Activated CD8-positive, alpha-beta T cell treated with anti-CD3 and anti-CD28 coated beads, Interleukin-2, amount 10 ng/mL, durations not matched to agents 7 days and 5 days (primary cell): ENCODE measurements at places on chromosomes 3 and 15.

DNA sequence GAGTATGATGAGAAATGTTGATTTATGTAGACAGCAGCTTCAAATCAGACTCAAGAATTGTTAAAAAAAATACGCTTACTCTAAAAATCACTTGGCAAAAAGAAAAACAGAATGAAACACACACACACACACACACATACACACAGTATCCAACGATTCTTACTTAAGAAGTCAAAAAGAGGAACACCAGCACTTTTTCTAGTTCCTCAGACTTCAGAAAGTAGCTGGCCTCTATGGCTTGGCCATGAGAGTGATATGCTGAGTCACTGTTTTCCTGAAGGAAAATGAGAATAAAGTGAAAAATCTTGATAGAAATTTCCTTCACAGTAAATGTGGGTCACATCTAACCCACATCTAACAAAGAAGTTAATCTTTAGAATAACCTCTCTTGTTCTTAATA, 22.1 kb downstream of the CNTN3 start:
- no peak for DNase-seq

DNA sequence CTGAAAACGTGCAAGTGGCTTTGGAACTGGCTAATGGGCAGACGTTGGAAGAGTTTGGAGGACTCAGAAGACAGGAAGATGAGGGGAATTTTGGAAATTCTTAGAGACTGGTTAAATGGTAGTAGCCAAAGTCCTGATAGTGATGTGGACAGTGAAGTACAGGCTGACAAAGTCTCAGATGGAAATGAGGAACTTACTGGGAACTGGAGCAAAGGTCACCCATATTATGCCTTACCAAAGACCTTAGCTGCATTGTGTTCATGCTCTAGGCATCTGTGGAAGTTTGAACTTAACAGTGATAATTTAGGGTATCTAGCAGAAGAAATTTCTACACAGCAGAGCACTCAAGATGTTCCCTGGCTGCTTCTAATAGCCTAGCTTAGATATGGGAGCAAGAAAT, 28.6 kb upstream of the SERPINI2 start:
- DNase-seq, result no peak

- DNase-seq, result no peak
These were observed 23.5 kb downstream of the MYH15 start for GRCh38 chr3:108486941-108487340.

DNA sequence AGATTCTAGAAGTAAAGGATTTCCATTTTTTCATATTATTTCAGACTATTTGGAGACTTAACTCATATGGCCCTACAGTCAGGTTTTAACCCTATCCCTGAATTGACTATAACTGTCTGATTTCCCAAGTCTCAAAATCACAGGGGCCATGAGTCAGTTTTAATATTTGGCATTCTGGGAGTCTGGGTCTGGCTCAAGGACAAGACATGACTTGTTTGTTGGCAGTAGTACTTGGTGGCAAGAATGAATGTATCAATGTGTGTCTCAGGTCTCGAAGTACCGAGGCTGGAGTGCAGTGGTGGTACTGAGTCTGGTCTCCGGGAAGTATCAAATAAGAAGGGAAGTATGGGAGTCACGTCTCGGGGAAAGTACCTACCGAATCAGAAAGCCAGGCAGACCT, 10.8 kb downstream of the UMPS start:
- DNase-seq, result no peak

DNA sequence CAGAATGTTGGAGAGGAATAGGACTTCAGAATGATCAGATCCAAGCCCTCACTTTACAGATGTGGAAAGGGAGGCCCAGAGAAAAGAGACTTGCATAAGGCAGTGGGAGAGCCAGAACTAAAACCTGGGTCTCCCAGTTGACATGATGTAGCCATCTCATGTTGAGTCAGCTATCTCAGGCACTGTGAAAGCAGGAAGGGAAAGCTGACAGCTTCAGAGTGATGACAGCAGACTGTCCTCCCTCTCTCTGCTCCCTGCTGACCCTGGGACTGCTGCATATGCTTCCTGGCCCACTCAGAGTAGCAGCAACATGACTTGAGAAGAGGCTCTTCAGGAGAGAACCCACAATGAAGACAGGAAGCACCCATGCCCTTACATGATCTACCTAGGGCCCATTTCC, 14.7 kb downstream of the FHIT start:
- no peak for DNase-seq

- DNase-seq, result no peak
These were observed 71.4 kb upstream of the P3H2 start for GRCh38 chr3:190192087-190192486.

DNA sequence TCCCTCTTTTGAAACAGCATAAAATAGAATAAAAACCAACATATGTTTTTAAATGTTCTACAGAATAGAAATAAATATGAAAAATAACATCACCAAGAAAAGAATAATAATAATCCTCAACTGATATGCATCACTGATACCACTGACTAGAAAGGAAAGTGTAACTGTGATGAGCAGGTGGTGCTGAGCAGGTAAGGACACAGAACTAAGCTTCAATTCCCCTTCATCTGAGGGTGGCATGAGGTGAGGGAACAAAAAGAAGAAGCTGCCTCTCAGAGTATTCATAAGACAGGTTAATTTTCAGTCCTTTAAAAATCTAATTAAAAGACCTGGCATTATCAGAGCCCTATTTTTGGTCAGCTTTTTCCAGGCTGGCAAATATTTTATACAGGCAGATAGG, 216.3 kb downstream of the PLCH1 start:
- DNase-seq, result no peak

GRCh38 chr3:8450618-8451017, 51.0 kb upstream of the LMCD1 start:
- DNase-seq, result no peak

GRCh38 chr3:78879295-78879860, 888.4 kb downstream of the ROBO1 start:
- no peak for DNase-seq

- DNase-seq, result no peak
These were observed 80.4 kb downstream of the VGLL4 start for GRCh38 chr3:11563159-11563864.

DNA sequence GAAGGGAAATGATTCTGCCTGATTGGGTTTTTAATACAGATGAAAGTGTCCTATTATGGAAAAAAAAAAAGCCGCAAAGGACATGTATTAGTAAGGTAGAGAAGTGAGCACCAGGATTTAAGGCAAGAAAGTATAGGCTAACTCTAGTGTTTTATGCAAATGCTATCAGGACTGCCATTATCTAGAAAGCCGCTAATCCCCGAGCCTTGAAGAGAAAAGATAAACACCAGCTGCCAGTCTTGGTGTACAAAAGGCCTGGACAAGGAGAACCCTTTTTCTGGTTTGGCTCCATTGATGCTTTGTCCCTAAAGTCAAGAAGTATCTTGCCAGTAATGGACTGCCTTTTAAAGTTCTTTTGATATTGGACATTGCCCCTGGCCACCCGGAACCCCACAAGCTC, 8.6 kb upstream of the TRIM59 start:
- no peak for DNase-seq

- no peak for DNase-seq
These were observed 59.5 kb downstream of the SCN11A start for GRCh38 chr3:38992117-38992760.

DNA sequence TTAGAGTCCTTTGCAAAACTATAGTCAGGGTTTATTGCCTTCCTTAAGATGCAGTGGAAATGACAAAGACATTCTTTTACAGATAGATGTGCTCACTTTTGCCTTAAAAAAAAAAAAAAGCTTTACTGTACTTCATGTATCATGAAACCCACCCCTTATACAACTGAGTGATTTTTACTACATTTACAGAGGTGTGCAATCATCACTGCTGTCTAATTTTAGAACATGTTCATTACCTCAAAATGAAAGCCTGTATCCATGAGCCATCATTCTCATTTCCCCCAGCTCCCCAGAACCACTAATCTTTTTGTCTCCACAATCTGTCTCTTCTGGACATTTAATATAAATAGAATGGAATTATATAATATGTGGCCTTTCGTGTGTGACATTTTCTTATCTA, 111.9 kb downstream of the NR1I2 start:
- no peak for DNase-seq

DNA sequence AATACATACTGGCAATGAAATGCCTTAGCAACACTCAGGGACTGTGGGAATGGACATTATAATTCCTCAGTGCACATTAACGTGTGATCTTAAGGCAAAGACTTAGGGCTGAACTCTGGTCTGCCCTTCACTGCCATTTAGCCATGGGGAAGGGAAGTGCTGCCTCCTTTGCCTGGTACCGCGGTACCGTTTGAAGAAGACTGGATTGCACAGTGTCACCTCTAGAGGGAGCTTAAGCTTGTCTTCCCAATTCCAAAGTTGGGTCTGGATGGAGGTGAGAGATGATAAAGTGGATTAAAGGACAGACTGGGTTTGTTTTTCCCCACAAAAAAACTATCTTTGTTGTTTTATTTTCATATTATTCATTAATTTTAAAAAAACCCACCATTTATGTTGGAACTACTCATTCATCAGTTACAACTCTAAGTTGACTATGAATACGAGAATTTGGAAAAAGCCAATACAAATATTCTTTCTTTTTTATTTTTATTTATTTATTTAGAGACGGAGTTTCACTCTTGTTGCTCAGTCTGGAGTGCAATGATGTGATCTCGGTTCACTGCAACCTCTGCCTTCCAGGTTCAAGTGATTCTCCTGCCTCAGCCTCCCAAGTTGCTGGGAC, 60.0 kb upstream of the SYN2 start:
- DNase-seq, result no peak

- DNase-seq, result no peak
These were observed 136.7 kb upstream of the CHRM5 start for GRCh38 chr15:33831646-33832045.

GRCh38 chr15:74750751-74751150, 2.1 kb downstream of the CYP1A2 start:
- DNase-seq, result no peak

DNA sequence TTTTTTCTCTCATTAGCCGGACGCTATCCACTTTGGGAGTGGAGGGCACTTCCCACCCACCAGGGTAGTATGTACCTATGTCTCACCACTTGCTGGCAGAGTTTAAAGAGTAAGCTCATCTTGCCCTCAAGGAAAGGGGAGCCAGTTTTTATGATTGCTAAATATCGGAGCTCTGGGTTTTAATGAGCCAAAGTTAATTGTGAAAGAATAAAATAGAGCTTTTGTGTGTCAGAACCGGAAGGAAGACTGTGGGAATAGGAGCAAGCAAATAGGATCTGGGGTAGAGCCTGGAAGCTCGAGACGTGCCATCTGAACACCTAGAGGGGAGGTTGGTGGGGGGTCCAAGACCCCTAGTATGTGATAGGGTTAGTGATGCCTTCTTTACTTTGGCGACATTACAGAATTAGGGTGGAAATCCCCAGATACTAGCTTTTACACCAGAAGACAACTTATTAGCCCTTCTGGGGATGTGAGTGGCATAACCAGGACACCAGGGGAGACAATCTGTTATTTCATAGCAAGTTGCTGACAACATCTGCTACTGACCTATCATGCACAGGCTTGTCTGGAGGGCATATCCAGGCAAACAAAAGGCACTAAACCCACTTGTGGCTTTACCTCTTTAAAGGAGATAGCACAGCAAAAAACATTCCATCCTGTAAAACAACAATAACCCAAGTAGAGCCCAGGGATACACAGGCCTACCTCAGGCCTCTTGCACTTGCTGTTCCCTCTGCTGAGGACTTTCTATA, 333.8 kb downstream of the ZNF621 start:
- no peak for DNase-seq

GRCh38 chr3:188978421-188979171, 193.2 kb upstream of the TPRG1 start:
- no peak for DNase-seq

DNA sequence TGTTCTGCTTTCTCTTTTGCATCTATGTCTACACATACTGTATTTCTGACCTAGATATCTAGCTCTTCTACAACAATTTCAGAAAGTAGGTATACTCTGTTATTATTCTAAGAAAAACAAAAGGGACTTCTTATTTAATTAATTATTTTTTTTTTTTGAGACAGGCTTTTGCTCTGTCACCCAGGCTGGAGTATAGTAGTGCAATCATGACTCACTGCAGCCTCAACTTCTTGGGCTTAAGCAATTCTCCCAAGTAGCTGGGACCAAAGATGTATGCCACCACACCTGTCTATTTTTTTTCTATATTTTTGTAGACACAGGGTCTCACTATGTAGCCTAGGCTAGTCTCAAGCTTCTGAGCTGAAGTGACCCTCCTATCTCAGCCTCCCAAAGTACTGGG, 130.6 kb downstream of the MBNL1 start:
- no peak for DNase-seq

DNA sequence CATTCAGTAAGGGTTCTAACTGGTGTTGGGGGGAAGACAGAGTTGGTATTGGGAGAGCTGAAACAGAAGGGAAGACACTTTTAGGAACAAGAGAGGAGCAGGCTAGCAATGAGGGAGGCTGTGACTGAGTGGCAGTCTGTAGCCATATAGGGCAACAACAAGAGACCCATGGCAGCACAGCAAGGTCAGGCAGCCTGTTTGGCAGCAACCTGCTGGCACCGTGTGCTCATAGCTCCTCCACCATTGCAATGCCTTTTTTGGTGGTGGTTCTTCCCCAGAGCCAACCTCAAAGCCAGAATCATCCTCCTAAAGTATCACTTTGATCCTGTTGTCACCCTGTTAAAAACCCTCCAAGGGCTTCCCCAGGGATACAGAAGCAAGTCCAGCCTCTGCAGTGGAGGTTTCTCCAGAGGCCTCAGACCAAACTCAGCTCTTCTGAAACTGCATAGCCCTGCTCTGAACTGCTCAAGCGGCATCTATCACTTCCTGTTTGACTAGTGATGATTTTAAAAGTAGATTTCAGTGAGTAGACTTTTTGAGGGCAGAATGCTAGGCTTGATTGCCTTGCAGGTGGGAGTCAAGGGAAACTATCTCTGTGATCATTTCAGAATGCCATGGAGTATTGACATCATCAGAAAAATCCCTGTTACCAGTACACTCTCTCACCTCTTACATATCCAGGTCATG, 176.9 kb downstream of the STAC start:
- no peak for DNase-seq

- DNase-seq, result peak; percentile 88
These were observed at the start of gene KAT2B for GRCh38 chr3:20039765-20040547. Gene KAT2B, plus strand, starts transcription at chr3:20040446. Its CDS starts 32 bp downstream, at chr3:20040478.

GRCh38 chr15:31197497-31198414, 96.2 kb upstream of the TRPM1 start:
- peak; percentile 51 for DNase-seq

GRCh38 chr3:184261270-184261853, at the start of gene CAMK2N2:
Gene CAMK2N2, minus strand, starts transcription at chr3:184261553. Its CDS starts 268 bp downstream, at chr3:184261285.
- peak; percentile 61 for DNase-seq
